Fibroblast of gingiva (primary cell): ENCODE measurements at places on chromosomes 3 and 15.

GRCh38 chr15:58546066-58546591, 114.3 kb downstream of the LIPC start:
- DNase-seq = no peak

DNA sequence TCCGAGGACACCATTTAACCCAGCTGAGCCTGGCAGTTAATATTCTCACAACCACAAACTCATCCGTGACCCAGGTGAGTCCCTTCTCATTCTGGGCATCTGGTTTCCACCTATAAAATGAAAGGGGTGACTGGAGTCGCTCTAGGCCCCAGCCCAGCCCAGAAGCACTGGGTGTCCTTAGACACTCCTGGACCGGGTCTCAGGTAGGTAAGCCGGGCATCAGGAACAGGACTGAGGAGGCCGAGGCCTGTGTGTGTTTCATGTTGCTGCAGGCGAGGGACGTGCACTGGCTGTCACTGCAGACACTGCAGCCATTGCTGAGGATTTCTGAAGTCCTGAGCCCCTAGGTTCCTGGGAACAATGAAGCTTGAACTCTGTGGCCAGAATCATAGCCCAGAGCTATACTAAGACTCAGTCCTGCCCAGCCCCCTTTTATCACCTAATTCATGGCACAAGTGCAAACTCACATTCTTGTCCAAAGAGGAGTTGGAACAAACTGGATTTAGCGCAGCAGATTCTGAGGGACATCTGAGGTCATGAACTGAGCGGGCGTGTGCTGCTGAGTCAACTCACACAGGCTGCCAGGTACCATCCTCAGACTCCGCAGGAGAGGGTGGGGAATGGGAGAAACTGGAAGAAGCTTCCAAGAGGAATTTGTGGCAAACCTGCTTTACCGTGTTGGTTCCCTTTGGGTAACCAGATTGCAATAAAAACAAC, 184.9 kb downstream of the FAM43A start:
- no peak for DNase-seq

DNA sequence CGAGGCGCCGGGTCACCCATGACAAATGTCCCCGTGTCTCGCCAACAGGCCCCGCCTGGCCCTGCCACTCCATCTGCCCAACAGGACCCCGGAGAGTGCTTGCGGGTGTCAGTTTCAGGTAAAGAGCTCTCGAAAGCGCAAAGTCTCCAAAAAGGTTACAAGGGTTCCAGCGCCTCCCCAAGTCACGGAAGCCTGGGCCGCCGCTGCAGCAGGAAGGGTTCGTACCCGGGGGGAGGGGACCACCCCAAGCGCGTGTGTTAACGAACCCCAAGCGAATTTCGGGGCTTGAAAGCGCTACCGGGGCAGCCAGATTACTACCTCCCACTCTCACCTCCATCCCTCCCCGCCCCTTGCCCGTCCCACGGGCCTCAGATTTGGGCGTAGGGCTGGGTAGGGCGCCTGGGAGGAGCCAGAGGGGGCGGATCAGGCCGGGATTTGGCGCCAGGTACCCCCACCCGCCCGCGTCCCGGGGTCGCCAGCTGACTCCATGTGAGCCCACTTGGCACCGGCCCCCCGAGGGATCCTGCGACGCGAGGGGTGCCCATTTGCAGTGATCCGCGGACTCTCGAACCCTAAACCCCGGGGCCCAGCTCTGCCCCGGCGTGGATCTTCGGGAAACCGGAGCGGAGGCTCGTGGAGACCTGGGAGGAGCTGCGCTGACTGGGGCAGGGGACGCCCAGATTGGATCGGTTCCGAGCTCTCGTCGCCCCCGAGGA, 85.9 kb downstream of the NR2F2 start:
- DNase-seq = no peak

- no peak for DNase-seq
Measured at GRCh38 chr3:169505577-169506230, 157.8 kb downstream of the MECOM start.

DNA sequence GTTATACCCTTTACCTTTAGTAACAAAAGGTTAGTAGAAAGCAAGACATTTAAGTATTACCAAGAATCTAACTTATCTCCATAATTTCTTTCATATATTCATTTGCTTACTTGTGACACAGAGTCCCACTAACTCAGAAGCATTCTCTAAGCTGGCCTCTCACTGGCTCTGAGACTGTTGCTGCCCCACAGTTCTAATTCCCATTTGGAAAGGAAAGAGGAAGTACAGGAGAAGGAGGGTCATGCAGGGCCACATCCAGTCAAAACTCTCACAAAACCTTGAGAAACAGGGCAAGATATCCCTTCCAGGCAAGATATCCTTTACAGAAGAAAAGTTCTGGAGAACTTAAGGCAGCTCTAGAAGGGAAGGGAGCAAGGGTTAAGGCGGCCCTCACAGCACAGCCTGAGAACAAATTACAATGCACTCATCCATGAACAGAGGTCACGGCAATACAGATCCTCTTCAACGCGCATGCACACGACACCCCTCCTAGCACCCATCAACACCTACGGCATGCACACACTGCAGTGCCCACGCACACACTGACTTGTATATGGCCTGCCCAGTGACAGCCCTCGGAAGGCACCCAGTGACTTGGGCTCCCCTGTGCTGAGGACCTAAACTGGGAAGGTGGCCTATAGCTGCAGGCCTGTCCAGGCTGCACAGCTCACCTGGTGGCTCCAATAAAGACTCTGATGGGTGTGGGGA, 13.0 kb upstream of the MYO5C start:
- DNase-seq = no peak
